Hematopoietic multipotent progenitor cell (in vitro differentiated cells): ENCODE measurements at places on chromosomes 13 and 19. TPM values are rescaled to one million over a fixed set of nuclear protein-coding genes. Genes with fewer than 3 reads are reported as not detected.

The PSG6 gene
- not detected for total RNA-seq

The CEACAM3 gene
- total RNA-seq: 0.27 TPM

The SNRPD2 gene
- total RNA-seq: 215 TPM

The URAD gene
- 0.27 TPM for total RNA-seq

The FCAR gene
- 1.3 TPM for total RNA-seq

The CCL25 gene
- 0.27 TPM for total RNA-seq

The ZNF256 gene
- 9.2 TPM for total RNA-seq

The ZNF439 gene
- total RNA-seq: 20.2 TPM

The SIGLECL1 gene
- total RNA-seq: not detected

The GFY gene
- not detected for total RNA-seq

The TMEM38A gene
- total RNA-seq: 0.54 TPM

The ZNF497 gene
- total RNA-seq: 4.8 TPM

The ZNF560 gene
- not detected for total RNA-seq

The TPGS1 gene
- 59.0 TPM for total RNA-seq

The SLAIN1 gene
- 25.9 TPM for total RNA-seq

The CYP2A7 gene
- not detected for total RNA-seq

The C19orf73 gene
- total RNA-seq: 7.0 TPM

The KLF5 gene
- 6.7 TPM for total RNA-seq

The DKKL1 gene
- not detected for total RNA-seq
